Activated CD4-positive, alpha-beta T cell treated with anti-CD3 and anti-CD28 coated beads for 4 hours (primary cell): ENCODE measurements at places on chromosomes 5 and 9.

GRCh38 chr9:70479880-70480291 lies 65.4 kb upstream of the KLF9 start:
- no peak for DNase-seq

DNA sequence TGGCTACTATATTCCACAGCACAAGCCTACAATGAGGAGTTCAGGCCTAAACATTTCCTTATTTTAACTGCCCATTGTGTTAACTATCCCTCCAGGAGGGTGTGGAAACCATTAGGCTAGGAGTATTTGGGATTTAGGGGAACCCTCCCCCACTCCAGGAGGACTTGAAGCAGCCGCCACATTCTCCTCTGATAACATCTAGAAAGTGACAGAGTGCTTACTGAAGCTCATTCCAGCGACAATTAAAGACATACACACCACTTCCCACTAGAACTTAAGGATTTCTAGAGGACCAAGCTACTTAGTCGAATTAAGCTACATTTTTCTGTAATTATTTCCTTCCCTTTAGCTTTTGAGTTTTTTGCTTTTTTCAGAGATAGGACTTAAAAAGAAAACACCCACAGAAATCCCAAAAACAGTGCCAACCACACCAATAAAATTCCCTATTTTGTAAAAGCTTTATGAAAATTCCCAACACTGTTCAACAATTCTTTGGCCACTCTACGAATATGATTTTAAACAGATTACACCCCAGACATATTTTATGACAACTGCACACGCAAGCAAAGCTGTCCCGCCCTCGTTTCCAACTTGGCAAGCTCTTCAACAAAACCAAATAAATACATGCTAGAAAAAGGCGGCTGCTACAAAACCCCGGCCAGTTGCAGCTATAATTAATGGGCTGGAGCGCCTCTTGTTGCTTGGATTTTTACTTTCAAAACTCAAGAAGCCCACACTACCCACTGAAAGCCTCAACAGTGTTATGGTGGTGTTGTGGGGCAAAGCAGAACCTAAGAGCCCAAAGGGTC lies 4.5 kb downstream of the ROR2 start:
- DNase-seq = no peak

GRCh38 chr5:77102549-77102948 lies 15.5 kb upstream of the ZBED3 start:
- no peak for DNase-seq

- no peak for DNase-seq
These were observed 26.4 kb upstream of the ARHGAP26 start for GRCh38 chr5:142743592-142744441.
